AML-193 (cell line): ENCODE measurements at places on chromosomes 2 and 18.

GRCh38 chr2:148989882-148990493 lies 48.5 kb upstream of the LYPD6B start:
- DNase-seq: peak; percentile 55

DNA sequence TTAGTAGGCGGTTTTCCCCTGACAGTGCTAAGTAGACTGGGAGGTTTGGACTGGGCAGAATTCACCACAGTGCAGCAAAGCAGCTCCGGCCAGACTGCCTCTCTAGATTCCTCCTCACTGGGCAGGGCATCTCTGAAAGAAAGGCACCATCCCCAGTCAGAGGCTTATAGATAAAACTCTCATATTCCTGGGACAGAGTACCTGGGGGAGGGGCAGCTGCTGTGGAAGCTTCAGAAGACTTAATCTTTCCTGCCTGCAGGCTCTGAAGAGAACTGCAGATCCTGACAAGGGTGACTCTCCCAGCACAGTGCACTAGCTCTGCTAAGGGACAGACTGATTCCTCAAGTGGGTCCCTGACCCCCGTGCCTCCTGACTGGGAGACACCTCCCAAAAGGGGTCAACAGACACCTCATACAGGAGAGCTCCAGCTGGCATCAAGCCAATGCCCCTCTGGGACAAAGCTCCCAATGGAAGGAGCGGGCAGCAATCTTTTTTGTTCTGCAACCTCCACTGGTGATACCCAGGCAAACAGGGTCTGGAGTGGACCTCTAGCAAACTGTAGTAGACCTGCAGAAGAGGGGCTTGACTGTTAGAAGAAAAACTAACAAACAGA lies 266.8 kb upstream of the CRIM1 start:
- DNase-seq: no peak

DNA sequence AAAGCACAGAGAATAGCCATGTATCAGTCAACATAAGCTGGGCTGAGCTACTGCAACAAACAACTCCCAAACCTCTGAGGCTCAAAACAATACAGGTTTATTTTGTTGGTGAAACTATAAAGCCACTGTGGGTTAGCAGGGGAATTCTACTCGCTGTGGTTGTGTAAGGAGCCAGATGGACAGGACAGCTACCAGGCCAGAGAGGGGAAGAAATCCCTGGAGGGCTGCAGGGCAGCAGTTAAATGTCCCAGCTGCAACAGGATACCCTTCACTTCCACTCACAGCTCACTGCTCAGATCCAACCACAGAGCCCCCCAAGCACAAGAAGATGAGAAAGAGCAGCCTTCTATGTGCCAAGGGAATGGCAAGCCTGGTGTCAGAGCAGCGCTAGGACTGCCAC lies 245.9 kb upstream of the RAB6C start:
- no peak for DNase-seq

DNA sequence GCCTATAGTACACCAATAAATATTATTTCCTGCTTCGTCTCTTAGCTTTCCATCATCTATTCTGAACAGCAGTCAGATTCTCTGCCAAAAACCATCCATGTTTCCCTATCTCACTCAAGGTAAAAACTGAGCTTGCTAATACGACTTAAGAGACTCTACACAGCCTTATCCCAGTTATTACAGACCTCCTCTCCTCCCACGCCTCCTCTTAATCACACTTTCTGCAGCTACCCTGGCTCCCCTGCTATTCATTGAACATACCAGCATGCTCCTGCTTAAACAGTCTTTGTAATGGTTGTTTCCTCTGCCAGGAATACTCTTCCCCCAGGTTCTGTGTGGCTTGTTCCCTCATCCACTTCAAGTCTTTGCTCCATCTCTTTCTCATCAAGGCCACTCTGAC lies 81.5 kb downstream of the PDE1A start:
- DNase-seq: no peak

DNA sequence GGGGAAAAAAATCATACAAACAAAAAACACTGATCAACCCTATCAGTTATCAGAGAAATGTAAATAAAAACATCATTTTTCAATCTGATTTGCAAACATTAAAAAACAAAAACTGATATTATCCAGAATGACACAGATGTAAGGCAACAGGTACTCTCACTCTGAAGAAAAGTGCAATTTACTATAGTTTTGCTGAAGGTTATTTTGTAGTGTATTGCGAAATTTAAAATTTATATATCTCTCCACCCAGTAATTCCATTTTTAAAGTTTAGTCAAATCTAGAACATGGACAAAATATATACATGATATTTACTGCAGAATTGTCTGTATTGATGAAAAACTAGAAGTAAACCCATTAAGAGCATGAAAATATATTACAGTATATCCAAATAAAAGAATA lies 79.8 kb downstream of the TRAPPC8 start:
- no peak for DNase-seq

- DNase-seq: no peak
Measured at GRCh38 chr2:237597196-237598145, 6.9 kb upstream of the RAB17 start.

DNA sequence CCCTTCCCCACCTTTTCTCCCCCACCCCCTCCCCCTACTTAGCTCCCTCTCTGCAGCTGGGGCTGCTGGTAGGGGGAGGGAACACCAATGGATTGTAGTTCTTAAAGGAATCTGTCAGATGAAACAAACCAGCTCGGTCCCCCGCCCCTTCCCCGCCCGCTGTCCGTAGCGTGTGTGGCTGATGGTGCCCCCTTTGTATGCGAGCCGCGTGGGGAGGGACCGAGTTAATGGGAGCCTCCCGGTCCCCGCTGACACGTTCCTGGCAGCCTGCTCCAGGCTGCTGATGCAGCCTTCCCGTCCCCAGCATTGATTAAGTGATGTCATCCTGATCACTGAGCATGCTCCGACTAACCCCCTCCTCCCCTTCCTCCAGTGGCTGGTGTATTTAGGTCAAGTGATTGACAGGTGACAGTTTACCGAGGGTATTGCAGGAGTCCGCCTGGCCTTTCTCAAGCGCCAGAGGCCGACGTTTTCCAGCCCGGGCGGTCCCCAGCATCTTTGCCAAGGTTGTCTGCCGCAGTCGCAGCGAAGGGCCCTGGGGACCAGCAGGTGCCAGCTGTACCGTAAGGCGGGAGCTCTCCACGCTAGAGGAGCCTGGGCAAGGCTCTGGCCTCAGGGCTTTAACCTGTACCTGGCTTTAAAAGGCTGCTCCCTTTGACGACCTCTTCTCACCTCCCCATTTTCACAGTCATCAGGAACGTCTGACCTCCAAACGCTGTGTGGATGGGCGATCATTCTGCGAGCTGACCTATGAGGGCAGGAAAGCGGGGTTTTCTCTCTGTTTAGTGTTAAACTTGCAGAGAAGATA lies 1.8 kb downstream of the KIF5C start:
- DNase-seq: no peak

GRCh38 chr2:190110131-190110530 lies 47.6 kb upstream of the MSTN start:
- no peak for DNase-seq

DNA sequence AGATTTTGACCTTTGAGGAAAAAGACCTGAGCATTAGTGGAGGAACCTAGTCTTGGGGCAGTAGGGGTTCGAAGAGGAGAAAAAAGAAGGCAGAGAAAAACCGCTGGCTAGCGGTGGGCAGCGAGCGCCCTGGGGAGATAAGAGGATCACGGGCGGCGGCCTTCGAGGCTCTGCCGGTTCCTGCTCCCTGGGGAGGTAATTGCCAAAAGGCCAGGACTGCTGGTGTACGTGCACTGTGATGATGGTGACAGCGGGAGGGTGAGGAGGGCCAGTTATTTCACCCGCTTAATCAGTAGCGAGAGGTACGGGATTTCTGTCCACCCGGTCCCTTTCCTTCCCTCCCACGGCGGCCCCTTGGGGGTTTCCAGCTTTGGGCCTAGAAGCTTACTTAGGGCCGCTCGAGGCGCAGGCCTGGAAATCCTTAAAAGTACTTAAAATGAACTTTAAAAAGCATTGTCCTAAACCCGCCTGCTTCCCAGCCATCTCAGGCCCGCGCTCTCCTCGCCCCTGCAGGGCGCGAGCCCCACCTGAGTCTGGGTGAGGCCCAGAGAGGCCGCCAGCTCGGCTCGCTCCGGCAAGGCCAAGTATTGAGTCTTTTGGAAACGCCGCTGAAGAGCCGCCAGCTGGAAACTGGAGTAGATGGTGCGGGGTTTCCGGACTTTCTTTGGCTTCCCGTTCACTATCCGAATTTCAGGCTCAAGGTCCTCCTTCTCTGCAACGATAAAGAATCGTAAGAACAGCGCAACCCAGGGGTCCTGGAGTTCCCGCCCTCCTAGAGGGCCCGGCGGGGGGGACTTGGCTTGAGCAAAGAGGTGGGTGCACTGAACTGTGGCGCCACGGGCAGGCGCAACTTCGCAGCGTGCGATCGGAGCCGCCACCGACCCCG lies 1.5 kb downstream of the DLX2 start:
- no peak for DNase-seq

DNA sequence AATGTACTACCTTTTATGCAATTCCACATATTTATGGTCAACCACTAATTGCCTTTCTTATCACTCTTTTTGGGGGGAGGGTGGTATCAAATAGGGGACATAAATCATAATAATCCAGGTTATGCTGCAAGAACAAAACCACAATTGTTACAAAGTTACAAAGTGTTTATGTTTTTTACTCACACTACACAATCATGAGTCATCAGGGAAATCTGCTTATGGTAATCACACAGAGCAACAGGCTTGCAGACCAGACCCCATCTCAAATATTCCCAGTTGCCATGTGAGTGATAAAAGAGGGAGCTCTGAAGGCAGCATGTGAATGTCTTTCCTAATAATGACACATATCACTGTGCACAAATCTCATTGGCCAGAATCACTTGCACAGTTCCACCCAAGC lies 304.7 kb upstream of the TMEFF2 start:
- no peak for DNase-seq

DNA sequence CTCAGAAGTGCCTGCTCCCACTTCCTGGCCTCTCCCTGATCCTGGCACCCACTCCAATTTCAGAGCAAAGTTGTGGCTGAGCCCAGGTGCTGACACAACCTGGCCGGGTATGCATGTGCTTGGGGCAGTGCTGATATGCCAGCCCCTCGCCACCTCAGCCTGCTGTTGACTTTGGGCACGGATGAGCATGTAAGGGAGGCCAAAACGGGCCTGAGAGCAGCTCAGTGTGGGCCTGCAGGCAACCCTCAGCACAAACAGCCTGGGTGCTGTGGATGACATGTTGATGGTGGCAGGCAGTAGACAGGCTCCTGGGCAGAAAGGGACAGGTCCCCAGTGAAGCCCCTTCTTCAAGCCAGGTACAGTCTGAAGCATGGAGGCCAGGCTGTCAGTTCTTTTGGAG lies 553.6 kb upstream of the FSIP2 start:
- DNase-seq: no peak

- no peak for DNase-seq
Measured at GRCh38 chr2:198129609-198130008, 325.2 kb downstream of the PLCL1 start.

- DNase-seq: no peak
Measured at GRCh38 chr2:188291617-188292347, at the start of gene GULP1. GULP1 (plus strand) TSS chr2:188291874; CDS start chr2:188477703, 185,829 bp downstream.

- DNase-seq: no peak
Measured at GRCh38 chr2:25650256-25650655, 23.1 kb downstream of the DTNB start.

DNA sequence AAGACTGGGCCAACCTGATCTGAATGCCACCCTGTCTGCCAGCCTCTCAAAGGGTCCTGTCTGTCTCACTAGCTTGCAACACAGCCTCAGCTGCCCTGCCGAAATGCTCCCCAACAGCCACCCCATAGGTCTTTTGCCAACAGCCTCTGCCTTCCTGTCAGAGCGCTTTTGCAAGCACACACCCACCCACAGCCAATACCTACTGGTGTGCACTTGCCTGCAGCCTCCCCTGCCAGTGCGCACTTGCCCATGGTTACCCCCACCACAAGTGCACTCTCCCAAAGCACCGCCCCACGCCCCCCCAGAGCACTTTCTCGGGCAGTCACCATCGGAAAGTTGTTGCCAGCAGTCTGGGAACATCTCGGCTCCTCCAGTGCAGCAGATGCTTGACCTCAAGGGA lies 48.6 kb downstream of the RTTN start:
- DNase-seq: no peak

GRCh38 chr2:98416383-98417159 lies 28.1 kb upstream of the INPP4A start:
- no peak for DNase-seq

DNA sequence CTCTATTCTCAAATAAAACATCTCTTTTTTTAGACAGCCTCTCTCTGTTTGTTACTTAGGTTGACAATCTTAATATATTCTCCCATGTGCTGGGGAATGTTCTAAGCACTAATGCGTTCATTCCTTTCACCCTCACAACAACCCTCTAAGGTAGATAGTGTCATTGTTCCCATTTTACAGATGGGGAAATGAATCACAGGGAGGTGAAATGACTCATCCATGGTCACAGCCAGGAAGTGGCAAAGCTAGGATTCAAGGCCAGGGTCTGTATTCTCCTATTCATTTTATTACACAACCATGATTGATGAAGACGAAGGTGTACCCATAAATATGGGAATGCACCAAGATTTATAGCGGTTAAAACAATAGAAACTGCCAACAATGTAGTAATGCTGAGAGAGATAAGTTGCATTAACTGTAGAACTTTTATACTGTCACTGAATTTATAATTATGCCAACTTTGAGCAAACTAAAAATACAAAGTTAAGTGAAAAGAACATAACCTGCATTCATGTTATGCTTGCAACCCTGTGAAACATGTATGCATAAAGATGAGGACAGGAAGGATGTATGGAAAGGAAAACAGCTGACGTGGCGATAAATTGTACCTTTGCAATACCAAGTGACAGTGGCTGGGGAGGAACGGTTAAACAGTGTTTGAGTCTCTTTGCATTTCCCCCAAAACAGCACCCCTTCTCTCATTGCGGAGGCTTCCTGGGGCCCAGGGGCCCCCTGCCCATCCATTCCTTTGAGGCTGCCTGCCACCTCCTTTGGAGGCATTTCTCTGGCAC lies 257.7 kb upstream of the AGAP1 start:
- no peak for DNase-seq

DNA sequence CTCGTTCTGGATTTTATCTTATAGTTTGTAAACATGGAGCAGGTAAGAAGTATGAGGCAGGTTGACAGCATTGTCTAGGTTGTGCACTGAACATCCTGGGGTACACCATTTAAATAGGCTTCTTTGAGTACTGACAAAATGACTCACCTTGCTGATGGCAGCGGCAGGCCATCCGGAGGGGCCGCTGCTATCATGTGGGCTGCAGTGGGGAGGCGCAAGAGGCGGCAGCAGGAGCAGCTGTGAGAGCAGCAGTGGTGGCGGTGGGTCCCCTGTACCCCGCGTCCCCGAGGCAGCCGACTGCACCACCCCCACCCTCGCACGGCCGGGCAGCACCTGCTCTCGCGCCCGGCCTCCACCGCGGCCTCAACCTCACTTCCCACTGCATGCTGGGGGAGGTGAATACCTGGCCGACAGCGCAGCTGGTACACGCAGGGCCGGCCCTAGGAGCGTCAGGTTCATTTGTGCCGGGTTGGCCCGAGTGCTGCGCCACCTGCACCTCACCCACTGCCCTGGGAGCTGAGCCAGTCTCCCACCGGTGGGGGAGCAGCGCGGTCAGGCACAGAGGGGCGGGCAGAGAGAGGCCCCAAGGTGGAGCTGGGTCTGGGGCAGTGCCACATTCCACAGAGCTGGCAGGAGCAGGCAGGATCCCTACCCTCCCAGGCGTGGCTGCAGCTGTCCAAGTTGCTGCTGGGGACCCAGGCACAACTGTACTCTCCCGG lies 154.5 kb upstream of the RBMS1 start:
- no peak for DNase-seq
